ENCODE measurements at places on chromosomes 2 and 18. TPM values are rescaled to one million over a fixed set of nuclear protein-coding genes. Genes with fewer than 3 reads are reported as not detected.

ADCYAP1 gene
- total RNA-seq: not detected

TMEM247 gene
- not detected for total RNA-seq

- no peak for DNase-seq
These were observed 11.8 kb upstream of the DUSP2 start for GRCh38 chr2:96156926-96157648.

GRCh38 chr2:19369341-19369955 lies 11.0 kb upstream of the OSR1 start:
- no peak for DNase-seq

DNA sequence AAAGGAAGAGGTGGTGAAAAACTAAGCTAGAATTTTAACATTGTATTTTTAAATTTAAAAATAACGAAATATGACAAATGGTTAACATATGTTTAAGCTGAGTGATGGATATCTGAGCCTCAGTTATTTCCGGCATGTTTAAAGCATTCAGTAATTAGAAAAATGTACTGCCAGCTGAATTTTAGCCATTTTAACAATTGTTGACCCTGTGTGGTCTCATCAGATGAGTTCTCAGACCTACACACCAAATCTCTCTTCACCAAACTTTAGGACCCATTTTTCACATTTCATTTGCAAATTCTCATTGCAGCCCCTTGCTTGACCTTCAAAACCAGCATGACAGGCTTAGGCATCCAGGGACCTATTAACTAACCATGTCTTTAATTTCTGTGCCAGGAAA lies 91.5 kb upstream of the RGPD4 start:
- no peak for DNase-seq

- DNase-seq: no peak
These were observed 129.9 kb downstream of the FHOD3 start for GRCh38 chr18:36427369-36427768.

GRCh38 chr2:159817283-159817682 lies 19.3 kb upstream of the CD302 start:
- DNase-seq: no peak

GRCh38 chr2:242075696-242076095 lies 206.2 kb downstream of the RTP5 start:
- DNase-seq: no peak

GPR155 gene
- 5.2 TPM for total RNA-seq

LBX2 gene
- total RNA-seq: 1.0 TPM

GRCh38 chr2:146837857-146838256 lies 1007.0 kb upstream of the ACVR2A start:
- no peak for DNase-seq

LOXHD1 gene
- total RNA-seq: not detected

ALPG gene
- not detected for total RNA-seq

GRCh38 chr18:908758-909724 lies 4.4 kb downstream of the ADCYAP1 start:
- DNase-seq: no peak

NAT8 gene
- total RNA-seq: not detected

- DNase-seq: no peak
These were observed 30.0 kb downstream of the HJURP start for GRCh38 chr2:233824373-233824772.

- no peak for DNase-seq
These were observed 220.4 kb downstream of the ZNF516 start for GRCh38 chr18:76274468-76275289.

KANSL1L gene
- total RNA-seq: 23.0 TPM

CHRNA1 gene
- total RNA-seq: 0.57 TPM

DNA sequence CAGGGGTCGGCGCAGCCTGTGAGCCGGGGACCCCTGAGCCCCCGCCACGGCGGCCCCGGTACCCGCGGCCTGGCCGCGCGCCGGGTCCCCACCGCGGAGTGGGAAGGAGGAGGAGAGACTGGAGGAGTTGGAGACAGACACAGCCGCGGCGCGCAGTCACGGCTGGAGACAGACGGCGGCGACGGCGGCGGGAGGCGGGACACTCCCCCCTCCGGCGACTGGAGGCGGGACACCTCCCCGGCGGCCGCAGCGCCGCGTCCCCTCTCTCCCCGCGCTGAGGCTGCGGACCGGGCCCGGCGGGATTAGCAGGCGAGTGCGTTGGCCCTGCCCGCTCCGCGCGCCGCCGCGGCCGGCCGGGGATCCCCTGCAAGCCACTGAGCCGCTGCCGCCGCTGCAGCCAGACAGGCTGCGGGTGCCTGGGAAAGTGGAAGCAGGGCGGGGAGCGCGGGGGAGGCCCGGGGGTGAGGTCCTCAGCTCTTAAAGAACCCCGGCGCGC lies 1.0 kb upstream of the LDLRAD4 start:
- no peak for DNase-seq

RESP18 gene
- not detected for total RNA-seq
